Stimulated activated CD4-positive, alpha-beta T cell treated with anti-CD3 and anti-CD28 coated beads, TNF-alpha, amount 100 ng/mL, for 4 hours (primary cell): ENCODE measurements at places on chromosomes 7 and 10.

GRCh38 chr10:53719658-53720057 lies 947.1 kb upstream of the MBL2 start:
- DNase-seq: no peak

GRCh38 chr10:75397496-75398199 lies 3.9 kb downstream of the ZNF503 start:
- DNase-seq: no peak

DNA sequence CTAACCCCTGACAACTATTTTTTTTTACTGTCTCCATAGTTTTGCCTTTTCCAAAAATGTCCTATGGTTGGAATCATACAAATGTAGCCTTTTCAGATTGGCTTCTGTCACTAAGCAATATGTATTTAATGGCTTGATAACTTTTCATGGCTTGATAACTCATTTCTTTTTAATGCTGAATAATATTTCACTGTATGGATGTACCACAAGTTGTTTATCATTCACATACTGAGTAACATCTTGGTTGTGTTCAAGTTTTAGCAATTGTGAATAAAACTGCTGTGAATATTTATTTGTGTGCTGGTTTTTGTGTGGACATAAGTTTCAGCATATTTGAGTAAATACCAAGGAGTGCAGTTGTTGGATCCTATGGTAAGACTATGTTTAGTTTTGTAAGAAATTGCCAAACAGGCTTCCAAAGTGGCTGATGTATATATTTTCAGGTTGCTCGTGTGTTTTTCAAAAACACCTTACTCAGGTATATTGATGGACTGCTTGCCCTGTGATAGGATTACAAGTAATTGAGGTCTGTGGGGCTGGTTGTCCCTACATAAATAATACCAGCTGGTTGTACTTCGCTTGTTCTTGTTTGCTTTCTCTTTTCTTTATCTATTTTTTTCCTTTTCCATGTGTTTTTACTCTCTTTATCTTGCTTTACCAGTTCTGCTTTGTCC lies 23.0 kb downstream of the NRF1 start:
- DNase-seq: no peak

DNA sequence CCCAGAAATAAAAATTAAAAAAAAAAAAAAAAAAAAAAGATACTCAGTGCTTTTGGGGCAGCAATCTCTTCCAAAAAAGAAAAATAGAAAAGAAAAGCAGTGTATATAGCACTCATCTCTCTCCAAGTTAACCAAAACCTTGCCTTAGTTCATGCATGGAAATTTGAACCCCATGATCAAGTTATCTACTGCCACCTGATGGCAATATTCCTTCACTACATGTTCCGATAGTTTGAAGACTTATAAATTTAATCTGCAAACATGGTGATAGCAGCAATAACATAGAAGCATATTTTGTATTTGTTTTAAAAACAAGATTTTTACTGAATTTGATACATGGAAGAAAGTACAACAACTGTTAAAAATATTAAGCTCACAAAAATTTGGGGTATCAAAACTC lies 48.6 kb upstream of the SLIT1 start:
- no peak for DNase-seq

DNA sequence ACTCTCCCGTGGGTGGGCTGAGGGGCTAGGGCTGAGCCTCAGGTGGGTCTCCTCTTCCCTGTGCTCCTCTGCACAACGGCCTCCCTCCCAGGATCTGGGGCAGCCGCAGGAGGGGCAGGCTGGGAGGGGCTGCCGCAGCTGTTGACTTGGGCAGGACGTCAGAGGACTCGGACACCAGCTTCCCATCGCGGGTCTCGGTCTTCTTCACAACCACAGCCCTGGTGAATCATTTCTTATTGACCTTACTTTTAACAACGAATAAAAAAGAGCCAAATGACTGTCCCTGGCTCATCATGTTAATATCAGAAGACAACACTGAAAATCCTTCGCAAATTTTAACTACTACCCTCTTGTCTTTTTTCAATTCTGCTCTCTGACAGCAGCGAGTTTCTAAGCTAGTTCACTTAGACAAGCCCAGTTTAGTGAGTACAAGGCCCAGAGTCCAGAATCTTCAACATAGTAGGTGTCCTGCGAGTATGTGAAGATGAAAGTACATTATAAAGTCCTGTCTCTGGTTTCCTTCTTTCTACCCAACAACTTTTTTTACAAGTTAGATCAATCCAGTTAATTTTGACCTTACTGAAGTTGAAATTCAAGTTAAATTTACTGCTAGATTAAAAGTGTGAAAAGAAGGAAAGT lies 32.4 kb downstream of the CTNNA3 start:
- DNase-seq: no peak

GRCh38 chr7:133851411-133851810 lies 275.7 kb upstream of the LRGUK start:
- no peak for DNase-seq

DNA sequence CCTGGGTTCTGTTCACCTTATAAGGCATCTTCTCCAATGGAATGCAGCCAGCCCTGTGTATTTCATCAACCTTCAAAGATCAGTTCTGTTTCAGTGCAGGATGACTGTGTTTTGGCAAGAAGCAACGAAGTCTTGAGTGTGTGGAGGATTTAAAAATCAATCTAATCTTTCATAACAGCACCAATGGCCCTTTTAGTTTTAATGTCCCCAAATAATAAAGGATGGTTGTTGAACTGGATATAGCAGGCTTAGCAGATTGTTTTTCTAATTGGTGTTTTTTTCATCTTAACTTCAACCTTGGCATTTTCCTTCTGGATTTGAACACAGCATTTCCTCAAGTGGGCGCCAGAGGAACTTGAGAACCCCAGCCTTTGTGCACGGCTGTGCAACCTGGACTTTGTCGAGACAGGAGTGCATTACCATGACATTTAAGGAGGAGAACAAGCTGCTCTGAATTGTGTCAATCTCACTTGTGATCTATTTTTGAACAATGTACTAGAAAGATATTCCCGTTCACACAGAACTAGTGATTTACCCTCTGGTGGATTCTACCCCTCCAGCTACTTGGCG lies 313.3 kb upstream of the AKR1E2 start:
- no peak for DNase-seq

DNA sequence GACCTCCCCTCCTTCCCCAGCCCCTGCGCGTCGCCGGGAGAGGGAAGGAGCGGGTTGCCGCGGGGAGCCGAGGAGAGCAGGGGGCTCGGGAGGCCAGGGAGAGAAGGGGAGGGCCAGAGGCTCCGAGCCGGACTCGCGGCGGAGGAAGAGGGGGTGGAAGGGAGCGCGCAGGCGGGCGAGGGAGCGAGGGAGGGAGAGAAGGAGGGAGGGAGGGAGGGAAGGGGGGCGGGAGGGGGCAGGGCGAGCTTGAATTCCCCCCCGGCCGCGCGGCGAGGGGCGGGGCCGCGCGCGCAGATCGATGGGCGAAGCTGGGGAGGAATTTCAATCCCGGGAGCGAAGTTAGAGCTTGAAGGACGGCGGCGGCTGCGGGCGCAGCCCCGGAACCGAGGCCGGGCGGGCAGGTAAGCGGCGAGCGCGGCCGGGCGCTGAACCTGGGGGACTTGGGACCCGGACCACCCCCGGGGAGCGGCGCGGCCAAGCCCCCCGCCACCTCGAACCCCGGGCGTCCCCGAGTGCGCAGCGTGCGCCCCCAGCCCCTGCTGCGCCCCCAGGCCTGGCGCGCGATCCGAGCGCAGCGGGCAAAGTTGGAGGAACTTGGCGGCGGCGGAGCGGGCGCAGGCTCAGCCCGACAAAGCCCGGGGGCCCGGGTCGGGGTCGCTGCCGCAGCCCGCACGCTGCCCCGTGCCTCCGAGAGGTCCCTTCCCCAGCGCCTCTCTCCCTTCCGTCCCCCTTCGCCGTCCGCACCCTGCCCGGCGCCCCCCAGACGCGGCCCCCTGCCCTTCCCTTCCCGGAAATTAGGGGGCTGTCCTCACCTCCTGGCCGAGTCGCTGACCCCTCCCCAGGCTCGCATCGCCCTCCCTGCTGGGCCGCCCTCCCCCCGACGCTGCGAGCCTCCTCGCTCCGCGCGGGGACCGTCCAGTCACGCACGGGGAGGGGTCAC lies at the start of gene ELFN1:
Gene ELFN1, plus strand, starts transcription at position 324 of the 940 bp plus-strand sequence. CDS start 74,320 bp downstream, outside the sequence.
- no peak for DNase-seq

DNA sequence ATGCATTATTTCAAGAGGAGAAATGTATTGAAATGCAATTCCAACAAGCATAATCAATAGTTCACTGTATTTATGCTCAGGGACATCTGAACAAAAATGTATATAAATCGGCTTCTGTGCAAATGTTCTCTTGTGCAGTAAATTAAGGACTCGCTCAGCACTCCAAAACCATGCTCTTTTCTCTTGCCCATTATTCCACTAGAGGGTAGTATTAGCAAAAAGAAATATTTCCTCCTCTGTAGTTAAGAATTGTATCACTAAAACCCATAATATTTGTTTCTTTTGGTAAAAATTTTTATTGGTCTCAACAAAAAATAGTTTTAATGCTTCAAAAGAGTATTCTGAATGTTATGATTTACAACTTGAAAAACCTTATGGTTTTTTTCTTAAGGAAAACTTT lies 803.1 kb downstream of the PCDH15 start:
- DNase-seq: no peak

- DNase-seq: no peak
These were observed 68.3 kb downstream of the CREM start for GRCh38 chr10:35194906-35195305.

DNA sequence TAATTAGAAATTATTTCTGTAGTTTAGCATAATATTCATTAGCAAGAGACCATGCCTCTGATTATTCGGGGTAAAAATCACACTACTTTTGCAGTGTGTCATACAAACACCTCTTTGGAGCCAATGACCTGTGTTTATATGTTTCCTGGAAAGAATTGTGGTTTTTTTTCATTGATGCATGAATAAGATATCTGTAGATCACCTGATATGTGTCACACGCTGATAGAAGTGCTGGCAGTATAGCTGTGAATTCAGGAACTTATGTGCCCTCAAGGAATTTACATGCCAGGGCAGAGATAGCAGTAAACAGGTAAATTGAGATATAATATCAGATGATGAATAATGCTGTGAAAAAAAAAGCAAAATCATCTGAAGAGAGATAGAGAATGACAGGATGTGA lies 118.2 kb downstream of the VPS50 start:
- DNase-seq: no peak

GRCh38 chr10:10609379-10609955 lies 408.2 kb upstream of the CELF2 start:
- no peak for DNase-seq

- DNase-seq: no peak
These were observed 205.8 kb downstream of the FRMD4A start for GRCh38 chr10:14124941-14125340.

DNA sequence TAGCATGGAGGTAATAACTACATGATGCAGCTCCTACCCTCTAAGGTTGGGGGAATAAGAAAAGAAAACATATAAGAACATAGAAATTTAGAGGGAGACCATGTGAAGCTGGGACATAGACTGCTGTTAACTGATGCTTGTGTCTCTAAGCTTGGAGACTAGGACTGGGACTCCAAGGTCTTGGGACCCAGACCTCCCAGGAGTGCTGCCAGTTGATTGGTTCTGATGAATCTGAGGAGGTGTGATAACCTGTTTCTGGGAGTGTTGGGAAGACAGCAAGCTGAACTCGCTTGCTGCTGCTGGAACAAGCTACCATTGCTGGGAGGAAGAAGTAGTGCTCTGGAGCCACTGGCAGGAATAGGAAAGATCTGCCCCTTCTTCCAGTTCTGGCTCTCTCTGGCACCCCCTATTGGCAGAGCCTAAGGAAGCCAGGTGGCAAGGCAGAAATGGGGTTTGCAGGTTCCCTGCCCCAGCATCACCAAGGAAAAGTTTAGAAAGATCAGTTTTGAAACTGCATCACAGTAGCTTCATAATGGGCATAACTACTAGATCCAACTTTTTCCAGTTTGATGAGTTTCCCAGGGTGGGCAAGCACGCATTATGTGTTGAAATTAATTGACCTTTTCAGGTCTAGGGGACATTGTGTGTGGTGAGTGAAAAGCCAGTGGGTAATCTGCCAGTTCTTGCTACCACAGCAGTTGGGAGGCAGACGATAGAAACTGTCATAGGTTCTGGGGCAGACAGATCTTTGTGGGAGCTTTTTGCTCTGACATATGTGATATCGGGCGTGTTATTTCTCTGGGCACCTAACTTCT lies 140.7 kb downstream of the SND1 start:
- peak; percentile 0 for DNase-seq

DNA sequence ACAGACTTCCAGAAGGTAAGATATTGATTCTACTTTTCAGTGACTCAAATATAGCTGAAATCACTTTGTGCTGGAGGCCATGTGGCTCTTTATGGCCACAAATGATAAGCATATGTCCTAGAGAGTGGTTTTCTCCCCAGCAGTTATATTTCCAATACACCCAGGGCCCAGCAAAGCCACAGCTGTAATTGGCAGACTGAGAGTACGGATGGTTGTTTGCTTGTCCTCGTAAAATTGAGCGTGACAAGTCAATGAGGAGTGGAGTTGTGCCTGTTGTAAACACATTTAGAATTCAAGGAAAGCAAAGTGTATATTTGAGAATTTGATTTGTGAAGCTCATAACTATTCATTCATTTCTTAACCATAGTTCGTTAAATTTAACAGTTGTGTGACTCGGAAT lies 201.8 kb downstream of the LHFPL3 start:
- no peak for DNase-seq

GRCh38 chr10:26843736-26844135 lies 17.0 kb downstream of the ABI1 start:
- no peak for DNase-seq

GRCh38 chr7:132488634-132489302 lies 87.5 kb downstream of the PLXNA4 start:
- no peak for DNase-seq

- DNase-seq: no peak
These were observed 199.1 kb downstream of the MAD1L1 start for GRCh38 chr7:2033586-2034135.

- DNase-seq: no peak
These were observed 67.3 kb downstream of the ANKIB1 start for GRCh38 chr7:92313055-92313454.

DNA sequence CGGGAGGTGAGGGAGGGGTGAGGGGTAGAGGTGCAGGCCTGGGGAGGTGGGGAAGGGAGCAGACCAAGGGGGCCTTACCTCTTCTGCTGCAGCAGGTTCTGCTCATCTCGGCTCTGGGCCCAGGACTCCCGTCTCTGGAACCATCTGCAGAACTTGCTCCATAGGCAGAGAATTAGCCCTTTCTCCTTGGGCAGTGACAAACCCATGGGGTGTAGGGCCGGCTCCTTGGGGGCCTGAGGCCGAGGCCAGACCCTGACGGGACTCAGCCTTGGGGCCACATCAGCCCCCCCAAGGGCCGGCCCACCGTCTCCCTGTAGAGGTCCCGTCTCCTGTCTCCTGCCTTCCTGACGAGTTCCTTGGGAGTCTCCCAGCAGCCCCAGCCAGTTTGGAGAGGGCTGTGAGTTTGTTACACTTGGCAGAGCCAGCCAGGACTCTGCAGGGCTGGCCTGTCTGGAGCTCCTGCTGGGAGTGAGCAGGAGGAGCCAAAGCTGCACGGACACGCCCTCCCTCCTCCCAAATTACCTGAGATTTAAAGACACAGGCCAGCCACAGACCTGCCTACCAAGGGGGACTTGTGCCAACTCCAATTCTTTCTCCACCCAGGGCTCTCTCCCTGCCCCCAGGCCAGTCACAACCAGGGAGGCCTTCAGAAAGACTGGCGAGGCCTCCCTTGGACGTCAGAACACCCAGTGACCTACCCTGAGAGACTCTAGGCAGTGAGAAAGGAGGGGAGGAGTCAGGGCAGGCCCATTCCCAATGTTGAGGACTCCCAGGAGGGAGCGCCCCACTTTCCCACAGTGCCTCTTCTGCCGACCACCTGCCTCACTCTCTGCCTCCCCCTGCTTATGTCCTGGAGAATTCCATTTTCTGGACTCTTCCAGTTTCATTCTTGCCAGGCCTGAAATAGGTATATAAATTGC lies at the start of gene TRPV6:
Gene TRPV6, minus strand, starts transcription at position 435 of the 920 bp plus-strand sequence.
- DNase-seq: no peak
